ENCODE measurements at places on chromosomes 3 and 15. TPM values are rescaled to one million over a fixed set of nuclear protein-coding genes. Genes with fewer than 3 reads are reported as not detected.
A peak's percentile ranks its signal among the peaks of the same experiment; 100 is the strongest.

Gene ST6GAL1
- 85.9 TPM for total RNA-seq

Gene TTLL13
- 1.3 TPM for total RNA-seq

Gene SLC12A1
- not detected for total RNA-seq

Gene ADIPOQ
- total RNA-seq = not detected

Gene GLDN
- total RNA-seq = 0.62 TPM

Gene CHAC1
- total RNA-seq = 4.5 TPM

Gene CFAP92
- 0.37 TPM for total RNA-seq

Gene TTC21A
- total RNA-seq = 0.55 TPM

Gene TMEM207
- total RNA-seq = not detected

Gene RPL22L1
- total RNA-seq = 165 TPM

Gene LRRK1
- total RNA-seq = 2.4 TPM

GRCh38 chr3:155760653-155761052 lies 15.8 kb upstream of the PLCH1 start:
- no peak overlapping the region for H3K4me3 ChIP-seq
- H3K27me3 ChIP-seq = no peaks in the 10 kb centered on the region
- DNase-seq = no peak
- H3K27ac ChIP-seq = no peak overlapping the region
- no peaks in the 10 kb centered on the region for H3K36me3 ChIP-seq

DNA sequence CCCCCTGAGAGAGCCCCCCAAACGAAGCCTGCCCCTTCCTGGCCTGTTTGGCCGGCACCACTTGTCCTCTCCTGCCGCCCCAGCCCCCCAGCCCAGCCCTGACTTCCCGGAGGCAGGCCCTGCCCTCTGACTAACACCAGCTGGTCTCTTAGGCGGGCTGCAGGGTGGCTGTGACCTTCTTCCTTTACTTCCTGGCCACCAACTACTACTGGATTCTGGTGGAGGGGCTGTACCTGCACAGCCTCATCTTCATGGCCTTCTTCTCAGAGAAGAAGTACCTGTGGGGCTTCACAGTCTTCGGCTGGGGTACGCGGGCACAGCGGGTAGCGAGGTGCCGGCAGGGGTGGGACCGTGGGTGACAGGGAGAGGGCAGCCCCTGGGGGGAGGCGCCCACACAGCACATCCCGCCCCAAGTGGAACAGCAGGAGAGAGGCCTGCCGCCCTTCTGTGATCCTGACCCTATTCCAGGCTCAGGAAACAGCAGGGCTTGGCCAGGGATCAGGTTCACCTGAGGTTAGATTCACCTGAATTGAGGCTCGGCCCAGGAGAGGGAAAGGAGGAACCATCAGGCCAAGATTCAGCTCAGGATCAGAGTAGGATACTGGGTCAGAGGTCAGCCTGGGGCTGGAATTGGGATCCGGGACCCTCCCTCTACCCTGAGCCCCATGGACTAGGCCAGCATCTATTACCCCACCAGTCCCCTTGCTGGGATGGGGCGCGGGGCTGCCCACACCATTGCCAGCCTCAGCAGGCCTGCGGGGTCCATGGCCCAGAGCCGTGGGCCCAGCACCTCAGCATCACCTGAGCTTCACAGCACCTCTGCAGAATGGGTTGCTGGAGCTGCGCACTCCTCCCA lies 21.9 kb downstream of the PTH1R start:
- no peak for DNase-seq
- H3K4me3 ChIP-seq = no peak overlapping the region
- peaks cover 18% of the 10 kb centered on the region for H3K27me3 ChIP-seq
- H3K27ac ChIP-seq = no peak overlapping the region
- no peaks in the 10 kb centered on the region for H3K36me3 ChIP-seq

DNA sequence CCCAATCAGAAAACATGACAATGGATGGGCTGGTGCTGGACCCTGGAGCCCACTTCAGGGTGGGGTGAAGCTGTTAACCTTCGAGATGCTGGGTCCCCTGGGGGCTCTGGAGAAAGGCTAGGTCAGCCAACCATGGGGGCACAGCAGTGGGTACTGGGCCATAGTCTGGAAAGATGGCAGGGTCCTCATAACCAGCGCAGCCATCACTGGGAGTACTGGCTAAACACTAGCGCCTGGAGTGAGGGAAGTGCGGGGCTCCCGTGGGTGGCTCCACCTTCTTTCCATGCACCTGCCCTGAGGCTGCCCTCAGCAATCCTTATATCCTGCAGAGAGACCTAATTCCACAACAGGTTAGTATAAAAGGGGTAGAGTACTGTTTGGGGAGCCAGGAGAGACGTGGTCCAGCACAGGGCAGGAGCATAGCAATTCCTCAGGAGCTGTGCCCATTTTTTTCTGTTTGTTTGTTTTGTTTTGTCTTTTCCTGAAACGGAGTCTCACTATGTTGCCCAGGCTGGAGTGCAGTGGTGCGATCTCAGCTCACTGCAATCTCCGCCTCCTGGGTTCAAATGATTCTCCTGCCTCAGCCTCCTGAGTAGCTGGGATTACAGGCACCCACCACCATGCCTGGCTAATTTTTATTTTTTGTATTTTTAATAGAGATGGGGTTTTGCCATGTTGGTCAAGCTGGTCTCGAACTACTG lies 122.6 kb upstream of the MEF2A start:
- no peak for DNase-seq
- peaks cover 2% of the 10 kb centered on the region for H3K27me3 ChIP-seq
- H3K4me1 ChIP-seq = peaks cover 23% of the 10 kb centered on the region
- H3K36me3 ChIP-seq = no peaks in the 10 kb centered on the region
- H3K4me3 ChIP-seq = no peak overlapping the region

DNA sequence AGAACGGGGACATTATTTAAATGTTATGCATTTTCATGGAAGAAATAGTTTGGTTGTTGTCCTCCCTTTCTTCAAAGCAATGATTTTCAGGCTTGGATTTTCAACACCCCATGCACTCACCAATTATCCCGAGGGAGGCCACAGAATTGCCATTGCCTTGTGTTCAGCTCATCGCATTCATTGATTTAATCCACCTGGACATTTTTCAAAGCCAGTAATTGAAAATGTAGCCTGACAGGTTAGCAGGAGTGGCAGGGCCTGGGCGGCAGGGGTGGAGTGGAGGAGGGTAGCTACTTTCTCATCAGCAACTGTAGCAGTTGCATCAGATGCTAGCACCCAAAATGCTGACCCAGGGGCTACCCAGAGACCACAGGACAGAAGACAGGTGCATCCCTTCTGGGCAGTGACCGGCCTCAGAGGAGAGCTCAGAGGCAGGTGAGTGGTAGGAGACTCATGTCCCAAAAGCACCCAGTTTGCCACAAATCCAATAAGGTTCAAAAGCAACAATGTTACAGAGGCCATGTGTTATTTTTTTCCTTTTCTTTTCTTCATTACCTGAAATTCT lies 242.4 kb downstream of the CD47 start:
- H3K4me1 ChIP-seq = peaks cover 4% of the 10 kb centered on the region
- H3K27ac ChIP-seq = no peak overlapping the region
- DNase-seq = no peak
- H3K4me3 ChIP-seq = no peak overlapping the region

GRCh38 chr3:76943671-76944070 lies 96.2 kb upstream of the ROBO2 start:
- no peaks in the 10 kb centered on the region for H3K27me3 ChIP-seq
- no peak overlapping the region for H3K27ac ChIP-seq
- no peak for DNase-seq
- H3K4me1 ChIP-seq = no peaks in the 10 kb centered on the region

- no peaks in the 10 kb centered on the region for H3K4me1 ChIP-seq
- DNase-seq = no peak
- H3K27me3 ChIP-seq = peaks cover 43% of the 10 kb centered on the region
These were observed 109.5 kb downstream of the SSR3 start for GRCh38 chr3:156445117-156446090.

- H3K27ac ChIP-seq = no peak overlapping the region
- no peaks in the 10 kb centered on the region for H3K36me3 ChIP-seq
- no peak overlapping the region for H3K4me3 ChIP-seq
- H3K4me1 ChIP-seq = no peaks in the 10 kb centered on the region
These were observed 16.6 kb downstream of the MASP1 start for GRCh38 chr3:187274977-187275338.

DNA sequence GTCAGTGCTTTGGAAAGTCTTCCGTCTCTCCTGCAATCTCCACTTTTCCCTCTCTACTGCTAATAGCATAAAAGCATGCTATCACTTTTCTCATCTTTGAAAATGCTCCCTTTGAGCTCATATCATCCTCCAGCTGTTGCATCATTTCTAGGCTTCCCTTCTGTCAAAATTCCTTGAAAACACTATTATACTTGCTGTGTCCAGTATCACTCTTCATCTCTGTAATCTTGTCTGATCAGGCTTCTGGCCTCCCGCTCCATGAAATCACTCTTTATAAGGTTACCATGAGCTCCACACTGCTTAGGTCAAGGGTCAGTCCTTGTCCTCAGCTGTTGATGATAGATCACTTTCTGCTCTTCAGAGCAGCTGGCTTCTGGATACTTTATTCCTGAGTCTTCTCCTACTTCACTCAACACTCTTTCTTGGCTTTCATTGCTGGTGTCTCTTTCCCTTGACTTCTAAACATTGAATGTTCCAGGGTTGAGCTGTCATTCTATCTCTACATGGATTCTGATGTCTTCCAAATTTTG lies 50.9 kb upstream of the SPTSSB start:
- no peak for DNase-seq
- no peaks in the 10 kb centered on the region for H3K36me3 ChIP-seq
- H3K27me3 ChIP-seq = peaks cover 4% of the 10 kb centered on the region
- H3K27ac ChIP-seq = no peak overlapping the region
- H3K4me1 ChIP-seq = no peaks in the 10 kb centered on the region

DNA sequence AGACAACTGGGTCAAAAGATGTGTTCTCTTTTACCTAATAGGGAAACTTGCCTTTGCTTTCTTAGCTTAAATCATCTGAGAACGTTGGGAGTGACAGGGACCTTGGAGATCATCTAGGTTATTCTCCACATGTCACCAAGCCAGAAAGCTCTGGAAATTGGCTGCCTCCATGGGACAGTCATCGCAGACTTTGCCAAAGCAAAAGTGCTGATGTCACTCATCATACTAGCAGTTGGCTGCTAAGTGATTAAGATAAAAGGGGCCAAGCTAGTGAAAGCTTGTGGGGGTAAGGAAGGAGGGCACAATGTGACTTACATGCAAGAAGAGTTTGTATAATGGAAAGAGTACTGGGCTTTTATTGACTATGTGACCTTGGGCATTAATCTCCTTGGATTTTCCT lies 198.0 kb upstream of the PFN2 start:
- no peak overlapping the region for H3K4me3 ChIP-seq
- H3K27me3 ChIP-seq = peaks cover 5% of the 10 kb centered on the region
- no peak overlapping the region for H3K27ac ChIP-seq
- no peak for DNase-seq

DNA sequence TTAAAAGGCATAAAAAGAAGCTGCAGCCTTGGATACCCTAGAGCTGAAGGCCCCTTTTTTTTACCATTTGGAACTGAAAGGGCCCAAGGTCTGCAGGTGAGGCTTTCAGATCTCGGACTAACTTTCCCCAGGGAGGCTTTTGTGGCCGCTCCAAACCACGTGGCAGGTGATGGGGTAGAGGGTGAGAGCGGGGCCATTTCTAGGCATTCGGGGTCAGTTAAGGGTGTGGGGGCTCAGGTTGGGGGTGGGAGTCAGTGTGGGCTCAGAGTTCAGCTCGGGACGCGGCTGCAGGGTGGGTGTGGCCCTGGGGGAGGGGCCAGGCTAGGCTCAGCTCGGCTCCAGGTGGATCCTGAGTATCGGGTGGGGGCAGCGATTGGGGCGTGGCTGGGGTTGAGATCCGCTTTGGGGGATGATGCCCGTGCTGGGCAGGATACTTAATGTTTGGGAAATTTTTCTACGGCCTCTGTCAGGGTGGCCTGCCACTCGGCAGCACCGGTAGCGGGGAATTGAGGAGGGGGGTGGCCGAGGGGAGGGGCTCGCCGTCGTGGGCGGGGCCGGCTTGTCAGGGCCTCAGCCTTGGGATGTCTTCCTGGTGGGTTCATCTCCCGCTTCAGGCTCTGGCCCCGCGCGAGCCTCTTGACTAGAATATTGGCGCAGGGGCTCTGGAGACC lies 2.5 kb downstream of the KLF13 start:
- H3K4me1 ChIP-seq = peaks cover 57% of the 10 kb centered on the region
- peak overlapping the region; percentile 94 for H3K4me3 ChIP-seq
- H3K27ac ChIP-seq = peak overlapping the region; percentile 91
- peaks cover 39% of the 10 kb centered on the region for H3K36me3 ChIP-seq
- H3K27me3 ChIP-seq = no peaks in the 10 kb centered on the region

DNA sequence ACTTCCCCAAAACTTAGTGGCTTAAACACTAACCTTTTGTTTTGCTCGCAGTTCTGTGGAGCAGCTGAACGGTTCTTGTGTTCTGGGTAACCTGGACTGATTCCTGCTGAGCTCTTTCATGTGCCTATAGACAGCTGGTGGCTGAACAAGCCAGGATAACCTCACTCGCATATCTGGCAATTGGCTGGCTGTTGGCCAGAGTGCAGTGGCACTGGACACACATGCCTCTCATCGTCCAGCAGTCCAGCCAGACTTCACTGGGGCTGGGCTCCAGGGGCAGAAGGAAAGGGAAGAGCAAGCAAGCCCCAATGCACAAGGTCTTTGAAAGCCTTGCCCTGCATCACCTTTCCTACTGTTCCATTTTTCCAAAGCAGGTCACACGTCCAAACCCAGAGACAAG lies 53.6 kb upstream of the GATA2 start:
- DNase-seq = no peak
- no peaks in the 10 kb centered on the region for H3K4me1 ChIP-seq
- H3K4me3 ChIP-seq = no peak overlapping the region
- no peak overlapping the region for H3K27ac ChIP-seq
- no peaks in the 10 kb centered on the region for H3K36me3 ChIP-seq
- peaks cover 10% of the 10 kb centered on the region for H3K27me3 ChIP-seq

DNA sequence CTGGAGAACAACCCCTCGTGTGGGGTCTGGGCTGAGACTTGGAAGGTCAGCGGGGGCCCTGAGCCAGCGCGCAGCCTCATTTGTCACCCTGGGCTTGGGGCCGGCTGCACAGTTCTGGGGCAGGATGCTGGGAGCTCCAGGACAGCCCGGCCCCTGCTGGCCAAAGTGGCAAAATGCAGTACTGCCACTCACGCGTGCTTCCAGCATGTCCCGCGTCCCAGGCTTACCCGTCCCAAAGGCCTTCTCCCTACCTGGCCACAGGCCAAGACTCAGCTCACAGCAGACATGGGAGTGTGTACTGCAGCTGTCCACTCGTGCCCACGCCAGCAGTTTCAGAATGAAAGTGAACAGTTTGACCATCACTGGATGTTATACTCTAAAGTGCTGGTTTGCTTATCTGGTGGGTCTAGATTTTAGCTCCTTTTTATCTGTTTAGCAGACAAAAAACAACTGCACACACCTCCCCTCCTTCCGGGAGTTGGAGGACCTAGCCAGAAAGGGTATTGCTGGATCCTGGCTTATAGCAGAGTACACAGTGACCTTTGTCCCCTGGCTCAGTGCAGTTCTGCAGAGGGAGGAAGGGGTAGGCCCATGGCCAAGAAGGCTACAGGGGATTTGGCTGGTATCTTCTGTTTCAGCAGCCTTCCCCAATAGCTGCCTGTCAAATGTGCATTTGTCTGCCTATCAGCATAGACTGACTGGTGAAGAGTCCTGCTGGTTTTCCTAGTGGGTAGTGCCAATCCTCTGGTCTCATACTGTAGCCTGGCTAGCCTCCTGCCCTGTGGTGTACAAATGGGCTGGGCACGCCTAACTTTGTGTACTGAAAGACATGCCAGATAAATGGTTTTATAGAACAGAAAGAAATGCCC lies 23.2 kb upstream of the IP6K2 start:
- no peak overlapping the region for H3K4me3 ChIP-seq
- peaks cover 2% of the 10 kb centered on the region for H3K4me1 ChIP-seq
- H3K27ac ChIP-seq = no peak overlapping the region

- H3K36me3 ChIP-seq = no peaks in the 10 kb centered on the region
- H3K27me3 ChIP-seq = peaks cover 9% of the 10 kb centered on the region
- peaks cover 35% of the 10 kb centered on the region for H3K4me1 ChIP-seq
- no peak overlapping the region for H3K27ac ChIP-seq
These were observed 735 bp upstream of the CX3CR1 start for GRCh38 chr3:39280571-39280970.

Measured in activated T-helper 2 cell treated with anti-CD3 and anti-CD28 coated beads, Interferon-gamma antibody, Interleukin-2, Interleukin-4, amounts not matched to agents 10 μg/mL and 5 μg/mL and 100 μg/mL, durations not matched to agents 14 hours and 24 hours and 36 hours (primary cell).